ENCODE measurements at places on chromosomes 11 and 22. TPM values are rescaled to one million over a fixed set of nuclear protein-coding genes. Genes with fewer than 3 reads are reported as not detected.

DNA sequence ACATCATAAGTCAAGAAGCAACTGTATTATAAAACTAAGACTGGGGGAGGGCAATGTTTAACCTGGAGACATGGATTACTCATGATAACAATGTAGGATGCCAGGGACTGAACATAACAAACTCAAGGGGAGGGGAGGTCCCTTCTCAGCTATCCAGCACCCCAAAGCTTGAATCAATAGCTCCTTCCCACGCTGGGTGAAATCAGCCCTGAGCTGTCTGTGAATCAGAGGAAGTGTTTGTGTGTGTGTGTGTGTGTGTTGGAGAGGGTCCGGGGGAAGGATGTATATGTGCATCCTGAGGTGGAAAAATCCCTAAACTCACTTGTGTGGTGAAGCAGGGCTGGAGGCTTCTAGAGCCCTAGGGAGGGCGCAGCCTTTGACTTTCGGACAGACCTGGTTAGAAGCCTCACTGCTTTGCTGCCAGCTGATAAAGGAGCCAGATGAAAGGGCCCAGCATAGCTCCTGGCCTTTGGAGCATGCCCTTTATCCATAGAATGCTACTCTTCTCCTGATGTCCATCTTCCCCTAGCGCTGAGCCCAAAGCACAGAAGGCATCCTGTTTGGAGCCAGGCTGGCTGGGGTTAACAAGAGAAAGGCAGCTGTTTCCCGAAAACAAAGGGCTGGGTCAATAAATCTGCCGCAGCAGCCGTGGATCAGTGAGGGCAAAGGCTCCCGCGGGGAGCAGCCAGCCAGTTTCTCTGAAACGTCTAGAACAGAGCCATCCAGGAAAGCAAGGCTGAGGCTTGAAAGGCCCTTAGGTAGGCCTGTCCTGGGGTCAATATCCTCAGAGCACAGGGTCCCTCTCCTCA, 35.8 kb downstream of the TNKS1BP1 start:
- no peak for DNase-seq

- DNase-seq, result no peak
These were observed 824.9 kb downstream of the TBC1D22A start for GRCh38 chr22:47587361-47587760.

GRCh38 chr22:37894939-37895670, 11.0 kb upstream of the MICALL1 start:
- DNase-seq, result no peak

- no peak for DNase-seq
These were observed 9.9 kb upstream of the SEC14L3 start for GRCh38 chr22:30481711-30482110.

- no peak for DNase-seq
These were observed 21.4 kb downstream of the MN1 start for GRCh38 chr22:27780161-27780575.

CRYBB1 gene
- total RNA-seq, result not detected

FZD4 gene
- total RNA-seq, result 0.31 TPM

CD3E gene
- total RNA-seq, result 419 TPM
